Fibroblast of skin of right quadriceps (primary cell): ENCODE measurements at places on chromosomes 3 and 15.

DNA sequence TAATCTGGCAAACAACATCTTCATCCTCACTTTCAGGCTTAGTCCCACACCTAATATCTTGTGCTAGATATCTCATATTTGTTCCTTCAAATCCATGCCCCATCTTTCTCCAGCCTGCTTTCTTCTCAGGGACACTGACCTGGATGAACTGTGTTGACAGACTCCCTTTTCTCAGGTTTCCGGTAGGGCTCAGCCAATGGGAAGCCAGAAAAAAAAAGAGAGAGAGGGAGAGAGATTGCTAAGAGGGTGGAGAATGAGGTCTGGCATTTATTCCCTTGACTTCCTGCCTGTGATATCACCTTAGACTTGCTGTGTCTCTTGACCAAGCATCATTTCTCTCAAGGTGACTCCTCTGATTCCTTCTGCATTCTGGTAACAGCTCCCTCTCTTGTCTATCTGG, 145.6 kb upstream of the ABI3BP start:
- no peak for DNase-seq

DNA sequence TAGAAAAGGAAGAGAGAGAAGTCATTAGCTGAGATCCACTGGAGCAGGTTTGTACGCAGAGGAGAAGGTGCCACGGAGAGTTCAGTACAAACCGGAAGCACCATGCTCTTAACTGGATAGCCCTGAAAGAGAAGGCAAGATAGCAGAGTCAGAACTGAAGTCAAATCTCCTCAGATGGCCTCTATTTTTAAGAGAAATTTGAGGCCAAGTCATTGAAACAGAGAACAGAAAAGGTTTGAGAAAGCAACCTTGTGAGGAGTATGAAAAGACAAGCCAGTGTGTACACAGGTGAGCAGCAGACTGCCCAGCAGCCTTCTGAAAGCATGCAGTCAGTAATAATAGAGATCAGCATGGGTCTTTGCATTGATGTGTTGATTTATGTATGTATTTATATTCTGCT, 66.1 kb upstream of the SPRED1 start:
- DNase-seq = no peak

DNA sequence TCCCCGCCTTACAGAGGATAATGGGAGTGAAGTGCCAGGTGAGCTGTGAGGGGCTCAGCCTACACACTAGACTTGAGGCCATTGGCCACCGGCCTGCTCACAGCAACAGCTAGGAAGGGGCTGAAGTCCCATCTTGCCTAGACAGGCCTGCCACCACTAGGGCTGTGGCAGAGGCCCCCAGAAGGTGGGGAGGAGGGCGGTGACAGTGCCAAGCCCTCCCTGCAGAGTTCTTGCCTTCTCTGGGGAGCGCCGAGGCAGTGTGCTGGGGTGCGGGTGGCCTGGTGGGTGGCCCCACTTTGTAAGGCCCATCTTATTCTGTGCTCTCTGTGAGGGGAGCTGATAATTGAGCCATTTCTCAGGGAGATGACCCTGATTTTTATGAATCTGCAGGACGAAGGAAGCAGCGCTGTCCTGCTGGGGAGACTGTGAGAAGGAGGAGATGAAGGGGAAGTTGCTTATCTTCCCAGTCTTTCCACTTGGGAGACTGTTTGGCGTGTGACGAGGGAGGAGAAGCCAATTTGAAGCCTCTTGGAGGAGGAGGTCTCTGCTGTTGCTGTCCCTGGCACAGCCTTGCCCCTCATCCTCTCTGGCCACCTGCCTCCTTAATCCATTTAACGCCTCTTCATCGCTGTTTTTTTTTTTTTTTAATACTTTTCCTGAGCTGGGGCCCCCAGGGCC, 104.3 kb downstream of the LINGO1 start:
- no peak for DNase-seq

DNA sequence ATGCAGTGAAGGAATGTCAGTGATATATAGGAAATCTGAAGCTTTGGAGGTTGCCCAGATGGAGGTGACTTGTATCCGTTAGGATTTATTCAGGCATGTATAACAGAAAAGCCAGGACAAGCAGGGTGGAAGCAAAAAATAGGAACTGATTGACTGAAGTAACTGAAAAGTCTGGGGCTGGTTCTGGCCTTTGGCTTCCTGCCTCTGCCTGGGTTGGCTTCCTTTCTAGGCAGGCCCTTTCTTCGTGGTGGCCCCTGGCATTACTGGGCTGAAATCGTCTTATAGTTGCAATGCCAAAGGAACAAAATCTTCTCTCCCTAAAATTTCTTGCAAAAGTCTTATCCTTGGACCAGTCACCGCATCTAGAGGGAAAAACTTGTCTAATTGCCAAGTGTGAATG, 386.1 kb downstream of the PTPRG start:
- DNase-seq = no peak

DNA sequence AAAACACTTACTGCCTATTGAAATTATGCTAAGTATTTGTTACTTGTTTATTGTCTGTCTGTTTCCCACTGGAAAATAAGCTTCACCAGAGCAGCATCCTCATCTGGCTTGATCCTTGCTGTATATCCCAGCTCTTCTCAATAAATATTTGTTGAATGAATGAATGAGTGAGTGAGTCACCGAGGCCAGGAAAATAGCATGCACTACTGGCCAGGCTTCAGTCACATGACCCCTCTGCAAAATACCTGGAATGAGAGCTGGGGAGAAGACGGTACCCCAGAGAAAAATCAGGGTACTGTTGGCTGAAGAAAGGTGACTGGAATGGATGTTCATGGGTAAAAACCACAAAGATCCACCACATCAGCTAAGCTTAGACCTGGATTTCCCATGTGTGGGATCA, 331.9 kb downstream of the SHQ1 start:
- no peak for DNase-seq

GRCh38 chr3:5390936-5391625, 203.6 kb downstream of the EDEM1 start:
- DNase-seq = no peak

DNA sequence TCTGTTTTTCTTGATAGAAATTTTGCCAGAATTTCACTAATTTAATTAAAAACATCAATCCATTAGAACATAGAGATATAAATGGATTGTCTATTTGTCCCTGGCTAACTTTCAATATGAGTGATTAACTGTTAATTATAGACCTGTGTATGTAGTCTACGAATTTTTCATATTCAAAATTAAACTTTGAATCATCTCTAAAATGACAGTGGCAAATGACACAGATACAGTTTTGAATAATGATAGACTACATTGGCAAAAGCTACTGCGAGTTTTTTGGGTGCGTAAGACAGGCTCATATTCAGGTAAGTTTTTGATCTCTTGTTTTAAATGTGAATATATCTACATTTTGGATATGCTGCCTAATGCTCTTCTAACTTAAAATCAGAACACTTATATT, 86.0 kb upstream of the TBC1D5 start:
- DNase-seq = no peak

GRCh38 chr3:126351086-126351770, 6.0 kb downstream of the KLF15 start:
- no peak for DNase-seq

- DNase-seq = no peak
Observed at GRCh38 chr3:156350781-156351180, 204.1 kb downstream of the SSR3 start.

GRCh38 chr3:116453666-116454346, 8.5 kb upstream of the LSAMP start:
- DNase-seq = peak; percentile 31

DNA sequence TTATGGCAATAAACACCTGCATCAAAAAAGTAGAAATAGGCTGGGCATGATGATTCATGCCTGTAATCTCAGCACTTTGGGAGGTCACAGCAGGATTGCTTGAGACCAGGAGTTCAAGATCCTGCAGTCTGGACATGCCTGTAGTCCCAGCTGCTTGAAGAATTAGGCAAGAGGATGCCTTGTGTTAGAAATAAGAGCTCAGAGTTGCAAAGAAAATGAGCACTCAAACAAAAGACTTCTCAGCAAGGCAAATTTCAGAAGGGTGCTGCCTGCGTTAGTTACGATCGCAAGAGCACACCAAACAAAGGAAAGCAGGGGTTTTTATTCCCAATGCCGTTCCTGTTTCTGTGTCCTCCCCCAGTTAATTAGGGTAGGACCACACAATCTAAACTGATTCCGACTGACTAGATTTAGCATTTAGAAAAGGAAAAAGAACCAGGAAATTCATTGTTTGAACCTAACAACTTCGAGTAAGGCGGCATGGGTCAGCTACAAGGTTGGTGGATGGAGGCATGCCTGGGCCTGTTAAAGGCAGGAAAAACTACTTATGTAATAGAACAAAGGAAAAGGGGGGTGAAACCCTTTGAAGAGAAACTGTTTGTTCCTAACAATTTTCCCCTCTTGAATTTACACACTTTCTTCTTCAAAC, 55.5 kb downstream of the DLG1 start:
- DNase-seq = no peak

DNA sequence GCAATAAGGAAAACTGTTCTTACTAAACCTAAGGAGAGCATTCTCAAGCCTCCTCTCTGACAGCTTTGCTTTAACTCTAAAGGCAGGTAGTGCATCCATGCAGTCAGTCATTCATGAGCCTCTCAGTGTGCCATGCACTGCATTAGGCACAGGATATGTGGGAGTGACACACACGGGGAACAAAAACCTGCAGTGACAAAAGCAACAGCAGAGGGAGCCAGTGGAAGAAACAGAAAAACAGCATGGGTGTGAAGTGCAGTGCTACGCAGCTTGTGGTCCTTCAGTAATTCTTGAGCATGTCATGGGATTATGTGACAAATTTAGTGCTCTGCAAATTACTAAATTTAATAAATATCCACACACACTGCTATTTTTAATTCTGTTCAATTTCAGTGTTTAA, 230.7 kb downstream of the BBX start:
- peak; percentile 39 for DNase-seq

GRCh38 chr15:70354346-70354905, 256.7 kb upstream of the TLE3 start:
- DNase-seq = no peak

- DNase-seq = no peak
Observed at GRCh38 chr15:56812221-56812620, 78.9 kb upstream of the ZNF280D start.

- DNase-seq = no peak
Observed at GRCh38 chr15:38597219-38597800, 32.7 kb upstream of the RASGRP1 start.

DNA sequence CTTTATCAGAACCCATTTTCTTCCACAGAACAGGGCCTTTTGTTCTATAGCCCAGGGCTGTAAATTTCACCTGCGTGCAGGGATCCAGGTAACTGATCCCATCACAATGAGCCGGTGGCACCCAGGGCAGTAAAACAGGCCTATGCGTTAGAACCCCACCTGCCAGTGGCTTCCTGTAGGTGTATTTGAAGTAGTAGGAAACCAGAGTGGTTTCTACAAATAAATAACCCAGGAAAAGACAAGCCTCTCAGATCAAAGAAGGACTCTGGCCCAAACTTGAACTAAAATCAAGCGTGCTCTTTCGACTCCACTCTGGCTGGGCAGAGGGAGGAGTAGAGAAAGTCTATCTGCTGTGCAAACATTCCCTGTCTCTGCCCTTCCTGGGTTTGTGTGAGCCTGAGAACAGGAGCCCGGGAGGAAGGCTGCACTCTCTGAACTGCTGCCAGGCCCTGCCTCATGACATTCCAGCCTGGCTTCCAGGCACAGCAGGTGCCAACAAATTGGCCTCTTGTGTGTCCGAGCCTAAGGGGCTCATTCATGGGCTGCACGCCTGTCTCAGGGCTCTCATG, 77.7 kb downstream of the CEMIP start:
- DNase-seq = peak; percentile 15

DNA sequence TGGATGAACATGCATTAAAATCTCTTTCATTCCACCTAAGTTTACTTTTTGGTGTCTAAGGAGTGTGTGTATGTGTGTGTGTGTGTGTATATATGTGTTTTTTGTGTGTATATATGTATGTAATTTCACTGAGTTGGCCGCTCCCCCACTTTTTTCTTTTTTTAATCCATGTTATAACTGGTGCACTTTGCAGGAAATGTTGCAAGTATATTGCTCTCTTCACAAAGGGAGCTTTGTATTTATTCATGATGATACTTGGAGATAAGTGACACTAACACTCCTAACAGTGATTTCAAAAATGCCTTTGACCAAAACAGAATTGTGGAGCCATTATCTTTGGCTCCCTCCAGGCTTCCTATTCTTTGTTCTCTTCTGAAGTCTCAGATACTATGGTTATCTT, 95.8 kb downstream of the FNDC3B start:
- DNase-seq = no peak

DNA sequence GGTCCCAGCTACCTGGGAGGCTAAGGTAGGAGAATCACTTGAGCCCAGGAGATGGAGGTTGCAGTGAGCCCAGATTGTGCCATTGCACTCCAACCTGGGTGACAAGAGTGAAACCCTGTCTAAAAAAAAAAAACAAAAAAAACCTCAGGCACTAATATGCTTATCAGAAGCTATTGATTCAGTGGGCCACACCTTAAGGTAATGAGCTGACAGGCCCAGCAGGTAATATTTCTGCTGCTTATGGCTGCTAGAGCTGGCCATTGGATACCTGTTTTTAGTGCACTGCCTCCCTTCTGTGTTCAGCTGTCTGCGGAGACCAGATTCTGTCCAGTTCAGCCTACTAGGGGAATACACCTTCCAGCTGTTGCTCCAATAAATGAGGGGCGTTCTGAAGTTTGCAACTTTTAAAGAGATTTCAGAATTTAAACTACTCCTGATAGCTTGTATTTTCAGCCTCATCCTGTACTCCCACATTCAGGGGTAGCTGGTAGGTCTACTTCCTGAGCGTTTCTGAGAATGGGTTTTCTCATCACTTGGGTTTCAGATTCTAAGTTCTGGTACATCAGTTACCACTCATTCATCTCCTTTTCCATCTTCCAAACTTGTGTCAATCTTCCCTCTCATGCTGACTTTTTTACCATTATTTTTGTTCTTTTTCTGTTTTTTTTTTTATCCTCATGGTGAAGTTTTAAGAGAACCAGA, 69.0 kb downstream of the ATP11B start:
- no peak for DNase-seq

DNA sequence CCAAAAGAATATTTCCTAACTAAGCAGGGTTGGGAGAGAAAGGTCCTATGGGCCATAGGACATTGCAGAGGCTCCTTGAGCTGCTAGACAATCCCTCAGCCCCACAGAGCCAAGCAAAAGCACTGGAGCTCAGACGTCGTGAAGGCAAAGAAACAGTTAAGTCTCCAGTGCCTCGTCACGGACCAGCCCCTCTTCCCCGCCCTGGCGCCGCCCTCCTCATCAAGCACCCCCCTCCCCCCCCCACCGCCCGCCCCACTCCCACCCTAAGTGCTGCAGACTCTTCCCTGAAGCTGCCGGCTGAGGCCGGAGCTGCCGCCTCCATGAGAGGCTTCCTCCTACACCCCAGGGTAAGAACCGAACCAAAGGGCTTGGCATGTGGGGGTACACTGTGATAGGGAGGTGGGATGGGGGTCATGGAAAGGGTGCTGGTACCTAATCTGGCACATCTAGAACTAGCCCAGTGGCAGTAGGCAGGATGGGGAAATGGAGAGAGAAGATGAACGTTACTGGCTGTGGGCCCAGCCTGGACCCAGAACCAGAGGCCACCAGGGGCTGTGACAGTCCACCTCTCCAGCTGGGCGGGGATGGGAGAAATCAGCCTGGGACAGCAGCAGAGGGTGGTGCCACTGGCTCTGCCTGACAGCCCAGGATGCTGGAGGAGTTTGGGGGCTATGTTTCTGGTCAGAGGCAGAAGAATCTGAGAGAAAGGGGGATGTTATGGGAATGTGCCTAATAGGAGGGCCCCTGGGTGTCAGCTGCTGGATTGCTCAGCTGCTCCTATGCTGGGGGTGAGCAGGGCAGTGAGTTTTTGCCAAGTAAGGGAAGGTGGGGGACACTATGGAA, at the start of gene MAP1A:
Gene MAP1A (plus strand): TSS at position 255 of the 843 bp plus-strand sequence. CDS start 3,866 bp downstream, outside the sequence.
- DNase-seq = peak; percentile 79
